NCI-H460 (cell line): ENCODE measurements at places on chromosomes 3 and 15. TPM values are rescaled to one million over a fixed set of nuclear protein-coding genes. Genes with fewer than 3 reads are reported as not detected.
A peak's percentile ranks its signal among the peaks of the same experiment; 100 is the strongest.

- DNase-seq: no peak
Measured at GRCh38 chr3:169342652-169343505, 320.6 kb downstream of the MECOM start.

- no peak for DNase-seq
Measured at GRCh38 chr3:58563386-58564035, 13.7 kb downstream of the FAM107A start.

GRCh38 chr15:87620393-87620792 is 636.1 kb downstream of the NTRK3 start:
- DNase-seq: no peak

GRCh38 chr15:101439285-101439919 is 50.1 kb downstream of the PCSK6 start:
- no peak for DNase-seq

FEZF2 gene
- total RNA-seq: not detected in 2 replicates

DNA sequence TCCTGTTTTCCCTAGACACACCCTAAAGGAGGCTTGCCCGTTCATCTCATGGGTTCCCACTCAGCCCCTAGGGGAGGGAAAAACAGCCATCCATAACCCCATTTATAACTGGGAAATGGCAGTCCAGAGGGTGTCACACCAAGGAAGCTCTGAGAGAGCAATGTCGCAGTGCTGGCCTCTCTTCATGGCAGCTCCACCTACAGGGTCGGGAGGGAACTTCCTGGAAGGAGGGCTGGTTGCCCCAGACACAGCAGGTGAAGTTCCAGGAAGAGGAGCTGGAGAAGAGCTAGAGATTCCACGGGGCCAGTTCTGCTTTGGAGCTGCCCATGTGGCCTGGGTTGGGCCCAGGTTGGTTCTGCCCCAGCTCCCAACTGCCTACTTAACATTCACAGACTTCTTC is 22.3 kb upstream of the LINGO1 start:
- peak; percentile 15 for DNase-seq

MOBP gene
- total RNA-seq: not detected in 2 replicates

DNA sequence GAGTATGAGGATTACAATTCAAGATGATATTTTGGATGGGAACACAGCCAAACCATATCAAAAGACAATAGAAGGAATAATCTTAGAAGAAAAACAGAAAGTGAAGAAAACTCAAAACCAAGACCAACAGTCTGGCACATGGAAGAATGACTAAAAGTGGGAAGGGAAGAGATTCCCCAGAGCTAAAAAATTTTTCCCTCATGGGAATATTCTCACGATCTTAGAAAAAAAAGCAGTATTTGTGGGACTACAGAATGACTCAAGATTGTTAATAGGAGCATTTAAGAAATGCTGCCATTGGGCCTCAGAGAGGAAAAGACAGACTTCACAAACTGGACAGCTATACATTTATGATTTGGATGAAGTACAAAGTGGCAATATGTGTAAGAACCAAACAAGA is 18.3 kb downstream of the OSTN start:
- DNase-seq: no peak

- DNase-seq: no peak
Measured at GRCh38 chr3:61132062-61132461, 119.2 kb downstream of the FHIT start.

ZNF860 gene
- 0.10 TPM in 1 of 2 replicates, not detected in the other for total RNA-seq

GP9 gene
- not detected in 2 replicates for total RNA-seq

MST1R gene
- total RNA-seq: 0.69 and 0.82 TPM in 2 replicates

- no peak for DNase-seq
Measured at GRCh38 chr3:187085933-187086332, 53.4 kb downstream of the RPL39L start.

GRCh38 chr15:94561036-94561689 is 329.8 kb downstream of the MCTP2 start:
- no peak for DNase-seq

- no peak for DNase-seq
Measured at GRCh38 chr15:85333132-85333831, 47.1 kb upstream of the AKAP13 start.

- DNase-seq: no peak
Measured at GRCh38 chr15:67928666-67929065, 88.8 kb upstream of the RNU6-1 start.

DNA sequence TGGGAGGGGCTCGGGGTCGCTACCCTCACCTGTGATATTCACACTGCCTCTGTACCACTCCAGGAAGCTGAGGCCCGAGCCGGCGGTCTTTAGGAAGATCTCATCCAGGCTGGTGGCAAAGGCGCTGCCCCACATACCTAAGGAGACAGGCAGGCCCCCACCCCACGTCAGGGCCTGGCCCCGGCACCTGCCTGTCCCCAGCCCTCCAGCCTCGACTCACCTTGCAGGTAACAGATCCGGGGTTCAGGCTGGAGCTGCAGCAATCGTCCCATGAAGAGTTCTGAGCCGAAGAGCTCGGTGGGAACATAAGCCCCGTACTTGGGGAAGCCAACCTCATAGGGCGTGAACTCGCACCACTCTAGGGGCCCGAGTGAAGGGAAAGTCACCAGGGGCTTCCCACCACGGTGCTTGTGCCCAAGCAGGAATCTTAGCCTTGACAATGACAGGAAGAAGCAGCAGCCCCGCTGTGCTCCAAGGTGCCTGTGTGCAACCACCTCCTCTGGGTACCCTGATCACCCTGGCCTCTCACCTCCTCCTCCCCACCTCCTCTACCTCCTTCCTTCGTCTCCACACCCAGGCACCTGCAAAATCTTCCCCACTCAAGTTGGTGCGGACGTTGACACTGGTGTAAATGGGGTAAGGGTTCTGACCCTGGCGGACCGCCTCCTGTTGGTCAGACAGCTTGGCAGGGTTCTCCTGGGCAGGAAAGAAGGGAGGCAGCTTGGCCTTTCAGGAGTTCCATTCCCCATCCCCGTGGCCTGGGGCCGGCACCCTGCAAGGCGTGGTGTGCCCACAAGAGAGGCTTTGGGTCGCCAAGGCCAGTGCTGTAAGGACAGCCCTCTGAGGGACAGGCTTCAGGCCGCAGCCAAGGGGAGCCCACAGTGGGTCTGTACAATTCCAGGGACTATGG is 10.6 kb downstream of the PLA2G4F start:
- DNase-seq: no peak

UQCRC1 gene
- 193 and 196 TPM in 2 replicates for total RNA-seq

HYAL3 gene
- 13.0 and 15.1 TPM in 2 replicates for total RNA-seq

GRCh38 chr3:150793641-150794040 is 30.7 kb upstream of the SIAH2 start:
- DNase-seq: no peak
